ENCODE measurements at places on chromosomes 1 and 21. TPM values are rescaled to one million over a fixed set of nuclear protein-coding genes. Genes with fewer than 3 reads are reported as not detected.

MCOLN3 gene
- total RNA-seq: not detected

RGS13 gene
- not detected for total RNA-seq

PARS2 gene
- total RNA-seq: 3.8 TPM

OR2L5 gene
- not detected for total RNA-seq

ZBTB37 gene
- 2.2 TPM for total RNA-seq

PMF1 gene
- total RNA-seq: 45.8 TPM

KIF26B gene
- total RNA-seq: 1.1 TPM

TMEM52 gene
- total RNA-seq: 0.20 TPM

UTS2 gene
- not detected for total RNA-seq

FMO1 gene
- not detected for total RNA-seq

RNF207 gene
- total RNA-seq: 2.4 TPM

C1orf87 gene
- not detected for total RNA-seq

MIXL1 gene
- total RNA-seq: under 0.01 TPM

MEF2D gene
- 3.7 TPM for total RNA-seq

FCRL6 gene
- not detected for total RNA-seq

GRIK1 gene
- 0.20 TPM for total RNA-seq

FLG2 gene
- not detected for total RNA-seq

CFHR3 gene
- total RNA-seq: not detected

All from lung microvascular endothelial cell (primary cell).